NCI-H2081 treated with DMSO at 0.1 percent for 48 hours (cell line): ENCODE measurements at places on chromosomes 1 and 21.

GRCh38 chr1:205376739-205377138 is 20.0 kb upstream of the KLHDC8A start:
- DNase-seq = no peak

GRCh38 chr1:41342774-41343355 is 18.4 kb upstream of the FOXO6 start:
- no peak for DNase-seq

- DNase-seq = no peak
Observed at GRCh38 chr1:248850124-248850523, 8.8 kb downstream of the ZNF692 start.

DNA sequence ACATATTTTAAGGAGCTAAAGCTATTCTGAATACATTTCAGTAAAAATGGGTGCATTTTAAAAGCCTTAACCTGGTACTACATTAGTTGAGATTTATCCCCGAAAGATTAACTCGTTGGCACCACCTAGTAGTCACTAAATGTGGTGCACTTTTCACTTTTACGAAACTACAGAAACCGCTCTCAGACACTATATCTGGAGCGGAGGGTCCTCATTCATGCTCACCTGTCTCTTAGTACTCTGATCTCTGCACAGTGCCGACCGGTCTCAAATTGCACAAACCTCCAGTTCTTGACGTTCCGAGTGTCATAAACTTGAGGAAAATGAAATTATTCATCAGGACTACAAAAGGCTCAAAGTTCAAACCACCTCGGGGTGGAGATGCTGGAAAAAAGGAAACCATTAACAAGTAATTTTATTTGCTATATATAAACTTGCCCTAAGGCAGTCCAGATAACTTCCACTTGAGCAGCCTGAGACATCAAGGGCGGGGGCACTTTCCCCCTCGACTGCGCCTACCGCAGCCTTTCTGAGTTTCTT is 722 bp downstream of the LZIC start:
- DNase-seq = peak; percentile 21

- no peak for DNase-seq
Observed at GRCh38 chr1:15308135-15308534, 61.1 kb downstream of the FHAD1 start.

GRCh38 chr1:3420218-3420951 is 34.1 kb upstream of the ARHGEF16 start:
- DNase-seq = no peak

- no peak for DNase-seq
Observed at GRCh38 chr1:76027341-76027740, 47.2 kb upstream of the ST6GALNAC3 start.

GRCh38 chr1:245715291-245715701 is 560.5 kb downstream of the KIF26B start:
- DNase-seq = no peak

- no peak for DNase-seq
Observed at GRCh38 chr1:167208624-167208976, 12.1 kb upstream of the POU2F1 start.

GRCh38 chr1:62876535-62876934 is 92.6 kb downstream of the ATG4C start:
- no peak for DNase-seq

DNA sequence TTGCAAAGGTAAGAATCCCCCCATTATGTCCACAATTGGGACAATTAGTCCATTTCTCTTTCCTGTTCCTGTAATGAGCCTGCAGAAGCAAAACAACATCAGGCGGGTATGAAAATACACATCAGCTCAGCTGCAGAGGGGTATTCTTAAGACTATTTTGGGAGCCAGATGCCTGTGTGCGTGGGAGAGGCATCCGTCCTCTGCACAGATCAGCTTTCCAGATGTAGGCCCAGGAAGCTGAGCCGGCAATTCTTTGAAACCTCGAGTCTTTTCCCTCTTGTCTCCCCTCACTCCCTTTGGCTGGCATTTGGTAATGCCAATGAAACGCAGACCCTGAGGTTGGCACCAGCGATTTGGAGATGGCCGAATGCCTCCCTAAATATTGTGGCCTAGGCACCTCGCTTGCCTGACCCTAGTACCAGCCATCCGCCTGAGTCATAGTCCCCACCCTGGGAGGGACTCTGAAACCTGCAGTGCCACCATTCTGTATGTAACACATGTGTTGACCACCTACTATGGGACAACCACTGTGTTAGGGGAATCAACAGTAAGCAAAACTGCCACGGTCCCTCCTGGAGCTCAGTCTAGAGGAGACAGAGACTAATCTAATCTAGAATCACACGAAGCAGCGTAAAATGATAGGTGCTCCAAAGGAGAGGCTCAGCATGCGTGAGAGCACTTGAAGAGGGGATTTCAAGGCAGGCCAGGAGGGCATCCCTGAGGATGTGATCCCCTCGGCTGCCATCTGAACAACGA is 603.0 kb downstream of the MATN1 start:
- no peak for DNase-seq

DNA sequence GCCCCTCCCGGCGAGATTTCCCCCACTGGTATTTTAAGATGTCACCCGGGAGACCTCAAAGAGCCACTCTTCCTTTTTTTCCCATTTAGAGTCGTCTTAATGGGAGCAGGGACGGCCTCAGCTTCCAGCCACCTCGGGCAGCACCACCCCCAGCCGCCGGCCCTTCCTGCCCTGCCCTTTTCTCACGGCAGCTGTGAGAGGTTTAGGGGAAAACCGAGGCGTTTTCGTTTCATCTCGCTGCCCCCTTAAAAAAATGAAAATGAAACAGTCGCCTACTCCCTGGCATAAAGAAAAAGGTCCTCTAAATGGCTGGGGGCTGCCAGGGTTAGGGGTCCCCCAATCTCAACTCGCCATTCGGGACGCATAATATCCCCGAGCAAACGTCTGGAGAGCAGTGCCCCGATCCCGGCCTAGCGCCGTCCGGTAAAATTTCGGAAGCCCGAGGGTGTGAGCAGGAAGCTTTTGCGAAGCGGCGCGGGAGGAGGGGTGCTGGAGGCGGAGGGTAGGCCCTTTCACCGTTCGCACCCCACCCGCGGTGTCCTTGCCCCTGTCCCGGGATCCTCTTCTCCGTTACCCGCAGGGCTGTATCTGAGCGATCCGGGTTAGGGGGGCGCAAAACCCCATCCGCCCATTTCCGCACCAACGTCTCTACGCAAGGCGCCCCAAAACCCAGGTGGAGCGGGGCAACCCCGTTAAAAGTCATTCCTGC is 1.2 kb downstream of the RUNX3 start:
- DNase-seq = no peak

- DNase-seq = no peak
Observed at GRCh38 chr1:50393522-50394120, 29.6 kb downstream of the DMRTA2 start.

GRCh38 chr1:55869065-55869464 is 653.9 kb upstream of the USP24 start:
- no peak for DNase-seq

- DNase-seq = no peak
Observed at GRCh38 chr21:33578214-33578613, 10.3 kb downstream of the DONSON start.

GRCh38 chr21:36859744-36860501 is 106.5 kb downstream of the HLCS start:
- no peak for DNase-seq

DNA sequence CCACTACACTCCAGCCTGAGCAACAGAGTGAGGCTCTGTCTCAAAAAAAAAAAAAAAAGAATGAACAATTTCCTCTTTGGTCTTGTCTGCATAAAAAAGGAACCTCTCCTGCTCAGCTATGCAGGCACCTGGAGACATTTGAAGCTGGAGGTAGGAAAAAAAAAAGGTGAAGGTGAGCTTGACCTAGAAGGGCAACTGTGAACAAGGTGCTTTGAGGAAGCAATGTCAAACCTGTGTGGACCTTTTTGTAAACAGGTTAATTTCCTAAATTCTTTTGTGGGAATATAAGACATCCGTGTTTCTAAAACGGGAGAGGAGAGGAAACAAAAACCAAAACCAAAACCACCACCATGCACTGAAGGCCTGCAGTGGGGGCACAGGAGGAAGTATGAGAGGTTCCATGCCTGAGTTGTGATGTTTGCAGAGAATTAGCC is 77.5 kb downstream of the SLC45A1 start:
- no peak for DNase-seq
